H9 (cell line): ENCODE measurements at places on chromosomes 3 and 15.

GRCh38 chr3:37441689-37442088 is 267.3 kb upstream of the LRRFIP2 start:
- DNase-seq = no peak

DNA sequence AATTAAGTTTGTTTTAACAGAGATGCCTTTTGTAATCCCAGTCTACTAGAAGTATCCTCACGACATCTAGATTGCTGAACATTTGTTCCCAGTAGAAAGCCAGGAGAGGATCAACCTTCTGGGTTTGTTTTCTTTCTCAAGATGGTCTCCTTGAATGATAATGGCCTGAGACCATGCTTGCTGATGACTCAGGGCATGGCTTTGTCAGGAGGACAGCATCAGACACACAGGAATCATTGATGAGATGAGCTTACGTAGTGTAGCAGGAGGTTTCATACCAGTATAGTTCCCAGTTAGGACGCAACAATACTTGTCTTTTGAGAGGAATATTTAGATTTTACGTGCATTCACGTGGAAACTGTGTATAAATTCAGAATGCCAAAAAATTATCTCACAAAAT is 38.6 kb downstream of the ATP1B3 start:
- DNase-seq = no peak

- no peak for DNase-seq
These were observed 39.6 kb downstream of the NIPA2 start for GRCh38 chr15:22878103-22878502.

DNA sequence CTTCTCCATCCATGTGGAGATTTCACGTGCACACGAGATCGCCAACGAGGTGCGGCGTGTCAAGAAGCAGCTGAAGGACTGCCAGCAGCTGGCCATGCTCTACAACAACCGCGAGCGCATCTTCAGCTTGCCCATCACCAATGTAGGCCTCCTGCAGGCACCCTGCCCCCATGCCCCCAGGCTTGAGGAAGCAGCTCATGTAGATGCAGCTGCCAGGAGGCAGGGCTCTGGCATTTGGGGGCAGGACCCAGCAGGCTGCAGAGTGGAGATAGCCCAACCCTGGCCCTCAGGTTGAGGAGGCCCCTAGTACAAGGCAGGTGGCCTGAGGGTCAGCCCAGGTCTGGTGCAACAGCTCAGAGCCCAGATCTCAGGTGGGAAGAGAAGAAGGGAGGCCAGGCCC is 36.4 kb downstream of the DNAH1 start:
- DNase-seq = no peak

DNA sequence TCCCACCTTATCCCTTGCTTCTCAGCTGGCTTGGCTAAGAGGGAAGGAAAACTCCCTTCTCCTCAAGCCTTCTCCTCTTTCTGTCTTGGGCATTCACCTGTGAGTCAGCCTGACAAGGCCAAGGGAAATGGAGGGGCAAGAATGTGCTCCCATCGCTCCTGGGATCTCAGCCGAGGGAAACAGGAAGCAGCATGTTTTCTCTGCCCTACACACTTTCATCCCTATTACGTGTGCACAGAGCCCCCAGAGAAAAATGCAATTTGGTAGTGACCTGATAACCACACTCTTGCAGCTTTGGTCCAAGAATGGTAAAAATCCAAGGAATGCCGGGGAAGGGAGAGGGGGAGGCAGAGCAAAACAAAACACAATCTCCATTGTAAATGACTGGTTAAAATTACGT is 32.9 kb upstream of the MTMR10 start:
- peak; percentile 68 for DNase-seq

DNA sequence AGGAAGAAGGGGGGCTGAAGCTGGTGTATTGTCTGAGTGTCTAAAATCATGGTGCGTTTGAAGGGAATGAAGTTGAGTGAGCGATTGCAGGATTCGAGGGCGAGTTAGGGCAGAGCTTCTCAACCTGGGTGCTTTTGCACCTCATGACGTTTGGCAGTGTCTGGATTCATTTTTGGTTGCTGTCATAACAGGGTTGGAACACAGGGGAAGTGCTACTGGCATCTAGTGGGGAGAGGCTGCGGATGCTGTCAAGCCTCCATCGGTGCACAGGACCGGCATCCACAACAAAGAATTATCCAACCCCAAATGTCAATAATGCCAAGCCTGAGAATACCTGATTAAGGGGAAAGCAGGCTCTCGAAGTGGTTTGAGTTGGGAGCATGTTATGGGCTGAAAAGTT is 120.0 kb downstream of the SLCO3A1 start:
- no peak for DNase-seq

GRCh38 chr3:127751163-127751621 is 71.1 kb downstream of the MGLL start:
- DNase-seq = no peak
